ENCODE measurements at places on chromosomes 2 and 18.

- no peak for DNase-seq
Observed at GRCh38 chr18:51397347-51397962, 200.0 kb upstream of the MEX3C start.

GRCh38 chr2:102796337-102796736, 34.5 kb downstream of the TMEM182 start:
- no peak for DNase-seq

GRCh38 chr18:54801374-54801773, 26.9 kb upstream of the RAB27B start:
- no peak for DNase-seq

- DNase-seq = peak; percentile 59
Observed at GRCh38 chr2:237723602-237724001, 75.0 kb upstream of the RBM44 start.

GRCh38 chr2:130243359-130243758, 45.1 kb upstream of the TUBA3E start:
- DNase-seq = no peak

DNA sequence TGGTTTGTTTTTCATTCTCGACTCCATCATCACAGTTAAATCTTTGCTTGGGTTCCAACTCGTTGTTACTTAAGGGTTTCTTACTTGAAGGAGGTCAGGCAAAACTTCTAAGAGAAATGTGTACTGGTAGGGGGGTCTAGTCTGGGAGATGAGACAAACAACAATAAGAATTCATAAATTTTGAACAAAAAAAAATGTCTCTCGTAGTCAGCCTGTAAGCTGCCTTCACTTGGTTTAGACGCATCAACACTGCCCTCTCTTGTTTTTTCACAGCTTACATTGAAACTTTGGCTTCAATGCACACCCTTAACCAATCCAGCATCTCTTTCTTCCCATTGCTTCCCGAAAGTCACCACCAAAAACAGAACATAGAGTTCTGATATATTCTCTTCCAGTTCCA, 576.4 kb upstream of the PIK3C3 start:
- DNase-seq = peak; percentile 76

- no peak for DNase-seq
Observed at GRCh38 chr2:215401896-215402379, 33.9 kb downstream of the FN1 start.

DNA sequence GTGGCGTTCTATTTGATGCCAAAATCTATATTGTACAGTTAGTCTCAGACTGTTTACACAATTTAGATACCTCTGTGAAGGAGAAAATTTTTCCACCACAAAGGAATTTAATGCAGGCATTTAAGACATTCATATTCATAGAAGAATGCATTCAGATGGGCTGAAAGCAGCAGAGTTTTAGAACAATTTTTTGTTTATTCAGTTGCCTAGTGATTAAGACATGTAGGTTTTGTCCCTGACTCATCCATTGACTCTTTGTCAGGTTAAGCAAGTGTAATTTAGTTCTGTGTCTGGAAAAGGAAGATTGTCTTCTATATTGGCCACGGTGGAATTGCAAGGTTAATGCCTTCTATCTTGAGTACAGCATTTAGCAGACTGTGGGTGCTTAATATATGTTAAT, 515.0 kb downstream of the PARD3B start:
- no peak for DNase-seq

DNA sequence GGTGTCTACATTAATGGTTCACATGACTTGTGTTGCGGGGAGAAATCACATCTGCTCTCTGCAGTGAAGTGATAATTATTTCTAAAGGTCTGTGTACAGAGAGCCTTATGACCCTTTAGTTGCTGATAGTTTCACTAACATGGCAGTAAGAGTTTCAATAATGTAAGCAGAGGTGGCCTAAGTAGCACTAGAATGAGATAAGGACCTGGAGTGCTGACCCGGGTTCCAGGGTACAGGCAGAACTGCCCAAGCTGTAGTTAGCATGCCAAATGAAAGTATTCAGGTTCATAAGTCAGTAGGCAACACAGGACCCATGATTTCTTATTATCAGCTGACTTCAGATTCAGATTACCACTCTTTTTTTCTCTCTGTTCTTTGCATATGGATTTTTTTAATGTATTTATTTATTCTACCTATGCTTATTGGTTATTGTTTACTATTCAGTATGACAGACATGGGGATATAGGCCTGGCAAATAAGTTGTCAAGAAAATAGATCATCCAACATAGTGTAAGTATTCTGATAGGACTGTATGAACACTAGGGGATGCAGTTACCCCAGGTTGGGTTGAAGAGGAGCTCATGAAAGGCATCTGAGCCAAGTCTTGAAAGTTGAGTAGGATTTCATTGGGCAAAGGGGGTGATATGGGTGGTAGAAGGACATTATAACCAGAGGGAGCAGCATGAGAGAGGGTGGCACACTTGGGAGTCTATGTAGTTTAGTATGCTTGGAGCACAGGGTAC, 105.2 kb downstream of the CCDC85A start:
- no peak for DNase-seq

GRCh38 chr2:84631047-84631446, 114.7 kb downstream of the DNAH6 start:
- DNase-seq = peak; percentile 4

DNA sequence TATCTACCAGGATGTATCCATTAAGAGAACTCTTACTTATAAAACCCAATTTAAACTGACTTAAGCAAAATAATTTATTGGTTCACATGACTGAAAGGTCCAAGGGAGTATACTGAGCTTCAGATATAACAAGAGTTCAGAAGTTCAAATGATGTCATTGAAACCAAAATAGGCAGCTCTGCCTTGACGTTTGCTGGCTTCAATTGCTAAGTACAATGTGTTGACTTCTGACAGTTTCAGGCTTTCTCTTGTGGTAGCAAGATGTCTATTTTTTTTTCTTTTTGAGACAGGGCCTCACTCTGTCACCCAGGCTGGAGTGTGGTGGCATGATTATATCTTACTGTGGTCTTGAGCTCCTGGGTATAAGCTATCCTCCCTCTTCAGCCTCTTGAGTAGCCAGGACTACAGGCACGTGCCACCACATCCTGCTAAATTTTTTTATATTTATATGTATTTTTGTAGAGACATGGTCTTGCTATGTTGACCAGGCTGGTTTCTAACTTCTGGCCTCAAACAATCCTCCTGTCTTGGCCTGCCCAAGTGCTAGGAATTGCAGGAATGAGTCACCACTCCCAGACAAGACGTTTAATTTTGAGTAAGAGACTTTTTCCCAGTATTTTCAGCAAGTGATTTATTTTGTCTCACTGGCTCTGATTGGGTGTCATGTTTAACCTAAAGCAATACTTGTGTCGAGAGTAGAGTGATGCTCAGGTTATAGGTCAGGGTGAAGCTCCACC, 184.8 kb downstream of the NR4A2 start:
- DNase-seq = no peak

DNA sequence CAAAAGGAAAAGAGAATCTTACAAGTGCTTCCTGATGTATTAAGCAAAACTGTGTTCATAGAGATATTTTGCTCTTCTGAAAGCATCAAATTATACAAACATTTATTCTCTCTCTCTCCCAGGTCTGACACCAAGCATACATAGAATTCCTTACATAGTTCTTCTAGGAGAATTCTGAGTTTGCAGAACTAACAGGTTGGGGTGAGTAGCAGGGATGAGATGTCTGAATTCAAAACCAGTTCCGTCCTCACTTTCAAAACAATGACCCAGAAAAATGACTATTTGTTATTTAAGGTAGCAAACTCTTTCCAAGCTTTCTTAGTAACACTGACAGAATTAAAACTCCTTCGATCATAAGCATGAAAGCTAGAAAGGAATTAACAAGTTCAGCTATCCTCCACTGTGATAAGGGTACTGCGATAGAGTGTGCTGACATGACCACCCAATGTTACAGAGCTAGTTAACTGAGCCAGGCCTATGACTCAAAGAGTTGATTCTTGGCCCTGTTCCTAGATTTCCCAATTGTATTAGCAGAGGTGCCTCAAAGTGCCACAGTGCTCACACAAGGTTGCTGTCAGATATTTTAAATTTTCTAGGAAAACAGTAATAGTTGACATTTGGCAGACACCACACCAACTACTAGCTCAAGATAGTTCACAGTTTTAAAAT, 85.8 kb upstream of the SETBP1 start:
- no peak for DNase-seq

GRCh38 chr2:241372361-241372992, 16.4 kb downstream of the FARP2 start:
- no peak for DNase-seq

GRCh38 chr18:9786631-9787030, 78.5 kb downstream of the RAB31 start:
- DNase-seq = no peak

Measured in NCI-H748 treated with DMSO at 0.1 percent for 48 hours (cell line).